Activated naive CD4-positive, alpha-beta T cell treated with anti-CD3 and anti-CD28 coated beads for 36 hours (primary cell): ENCODE measurements at places on chromosomes 11 and 22.
A peak's percentile ranks its signal among the peaks of the same experiment; 100 is the strongest.

- no peak for DNase-seq
- H3K4me1 ChIP-seq, result no peaks in the 10 kb centered on the region
- H3K27ac ChIP-seq, result no peak overlapping the region
- H3K36me3 ChIP-seq, result no peaks in the 10 kb centered on the region
- H3K4me3 ChIP-seq, result no peak overlapping the region
These were observed 330.6 kb downstream of the SHANK2 start for GRCh38 chr11:70921804-70922203.

- H3K27me3 ChIP-seq, result peaks cover 40% of the 10 kb centered on the region
- no peaks in the 10 kb centered on the region for H3K36me3 ChIP-seq
- peaks cover 12% of the 10 kb centered on the region for H3K4me1 ChIP-seq
- DNase-seq, result no peak
- H3K4me3 ChIP-seq, result peak overlapping the region; percentile 64
- H3K27ac ChIP-seq, result no peak overlapping the region
These were observed 716 bp downstream of the AMOTL1 start for GRCh38 chr11:94768602-94769541.

DNA sequence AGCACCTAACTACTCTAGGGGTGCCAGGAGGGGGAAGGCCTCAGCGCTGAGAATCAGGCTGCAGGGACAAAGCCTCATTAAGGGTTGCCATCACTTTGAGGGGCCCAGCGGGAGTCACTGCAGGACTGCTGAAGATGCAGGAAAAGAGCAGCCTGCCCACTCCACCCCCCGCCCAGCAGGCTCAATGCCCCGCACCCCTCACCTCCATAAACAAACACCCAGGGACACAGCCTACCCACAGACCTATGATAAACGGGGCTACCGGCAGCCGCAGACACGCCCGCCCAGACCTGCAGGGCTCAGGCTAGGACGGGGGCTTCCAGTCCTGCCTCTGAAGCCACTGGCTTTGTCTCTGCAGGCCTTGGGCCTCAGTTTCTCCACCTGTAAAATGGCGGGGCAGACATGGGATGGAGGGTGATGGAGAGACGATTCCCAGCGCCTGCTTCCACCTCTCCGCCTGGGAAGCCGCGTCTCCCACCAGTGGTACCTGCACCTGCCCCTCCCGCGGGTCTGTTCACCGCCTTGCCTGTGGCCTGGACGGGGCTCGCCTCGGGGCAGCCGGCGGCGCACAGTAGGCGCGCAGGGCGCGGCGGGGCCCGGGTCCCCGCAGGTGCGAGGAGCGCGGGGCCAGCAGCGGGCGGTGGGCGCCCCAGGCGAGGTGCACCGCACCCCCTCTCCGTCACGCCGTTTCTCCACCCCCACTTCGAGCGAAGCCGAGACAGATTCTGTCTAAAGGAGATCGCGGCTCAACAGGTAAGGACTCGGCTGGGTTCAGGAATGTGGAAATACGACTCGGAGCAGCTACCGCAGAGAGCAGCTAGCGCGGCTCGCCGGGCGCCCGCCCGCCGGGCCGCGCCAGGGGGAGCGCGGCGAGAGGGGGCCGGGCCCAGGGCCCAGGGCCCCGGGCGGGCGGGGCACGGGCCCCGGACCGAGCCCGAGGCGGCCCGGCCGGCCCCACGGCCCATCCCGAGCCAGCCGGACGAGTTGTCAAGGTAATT is 1.5 kb downstream of the WNT7B start:
- H3K4me1 ChIP-seq, result peaks cover 13% of the 10 kb centered on the region
- H3K27ac ChIP-seq, result no peak overlapping the region
- H3K27me3 ChIP-seq, result peaks cover 43% of the 10 kb centered on the region
- no peak overlapping the region for H3K4me3 ChIP-seq
- no peak for DNase-seq

DNA sequence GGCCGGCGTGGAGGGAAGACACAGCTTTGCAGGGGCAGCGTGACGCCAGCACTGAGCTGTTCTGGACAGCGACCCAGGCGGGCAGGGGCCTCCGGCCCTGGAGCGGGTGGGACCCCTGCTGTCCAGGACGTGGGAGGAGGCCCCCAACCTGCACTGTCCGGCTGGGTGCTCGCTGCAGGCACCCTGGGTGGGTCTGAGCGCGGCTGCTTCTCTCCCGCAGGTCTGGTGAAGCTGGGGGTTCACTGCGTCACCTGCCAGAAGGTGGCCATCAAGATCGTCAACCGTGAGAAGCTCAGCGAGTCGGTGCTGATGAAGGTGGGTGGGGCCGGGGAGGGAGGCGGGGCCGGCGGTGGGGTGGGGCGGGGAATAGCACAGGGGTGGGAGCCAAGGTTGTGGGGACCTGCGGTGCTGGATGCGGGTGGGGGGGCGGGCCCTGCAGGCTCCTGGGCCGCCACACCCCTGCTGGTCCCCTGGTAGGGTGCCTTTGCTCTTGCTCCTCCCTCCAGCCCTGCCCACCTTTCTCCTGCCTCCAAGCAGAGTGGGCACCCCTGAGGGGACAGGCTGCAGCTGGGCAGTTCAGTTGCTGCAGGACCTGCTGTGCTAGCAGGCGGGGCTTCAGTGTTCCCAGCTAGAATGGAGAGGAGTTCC is 46.2 kb downstream of the BRSK2 start:
- no peak for DNase-seq
- H3K27ac ChIP-seq, result no peak overlapping the region
- no peaks in the 10 kb centered on the region for H3K27me3 ChIP-seq
- no peak overlapping the region for H3K4me3 ChIP-seq

- peak within 1 kb of the TSS; percentile 85 for H3K4me3 ChIP-seq
- peak; percentile 77 for DNase-seq
- H3K27ac ChIP-seq, result peak within 1 kb of the TSS; percentile 97
- peaks cover 24% of the 10 kb centered on the region for H3K36me3 ChIP-seq
These were observed at the start of gene CD44 for GRCh38 chr11:35138943-35139721. Gene CD44, plus strand, starts transcription at chr11:35139171. Its CDS starts 133 bp downstream, at chr11:35139304.

DNA sequence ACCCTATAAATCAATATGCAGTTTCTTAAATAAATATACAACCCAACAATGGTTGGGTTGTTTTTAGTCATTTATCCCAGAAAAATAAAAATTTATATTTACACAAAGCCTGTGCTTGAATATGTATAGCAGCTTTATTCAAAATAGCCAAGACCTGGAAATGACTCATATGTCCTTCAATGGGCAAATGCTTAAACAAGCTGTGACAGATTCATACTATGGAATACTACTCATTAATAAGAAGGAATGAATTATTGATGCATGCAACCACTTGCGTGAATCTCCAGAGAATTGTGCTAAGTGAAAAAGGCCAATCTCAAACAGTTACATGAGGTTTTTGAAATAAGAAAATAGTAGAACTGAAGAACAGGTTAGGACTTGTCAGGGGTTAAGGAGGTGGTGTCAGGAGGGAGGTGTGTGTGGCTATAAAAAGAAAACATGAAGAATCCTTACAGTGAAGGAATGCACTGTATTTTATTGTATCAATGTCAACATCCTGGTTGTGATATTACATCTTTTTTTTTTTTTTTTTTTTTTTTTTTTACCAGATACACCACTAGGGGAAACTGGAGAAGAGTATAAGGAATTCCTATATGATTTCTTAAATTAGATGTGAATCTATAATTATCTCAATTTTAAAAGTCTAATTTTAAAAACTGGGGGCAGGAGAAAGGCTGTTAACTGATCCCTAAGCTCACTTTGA is 82.4 kb upstream of the CD44 start:
- no peak for DNase-seq
- H3K27ac ChIP-seq, result no peak overlapping the region
- H3K27me3 ChIP-seq, result no peaks in the 10 kb centered on the region
- H3K36me3 ChIP-seq, result peaks cover 23% of the 10 kb centered on the region

DNA sequence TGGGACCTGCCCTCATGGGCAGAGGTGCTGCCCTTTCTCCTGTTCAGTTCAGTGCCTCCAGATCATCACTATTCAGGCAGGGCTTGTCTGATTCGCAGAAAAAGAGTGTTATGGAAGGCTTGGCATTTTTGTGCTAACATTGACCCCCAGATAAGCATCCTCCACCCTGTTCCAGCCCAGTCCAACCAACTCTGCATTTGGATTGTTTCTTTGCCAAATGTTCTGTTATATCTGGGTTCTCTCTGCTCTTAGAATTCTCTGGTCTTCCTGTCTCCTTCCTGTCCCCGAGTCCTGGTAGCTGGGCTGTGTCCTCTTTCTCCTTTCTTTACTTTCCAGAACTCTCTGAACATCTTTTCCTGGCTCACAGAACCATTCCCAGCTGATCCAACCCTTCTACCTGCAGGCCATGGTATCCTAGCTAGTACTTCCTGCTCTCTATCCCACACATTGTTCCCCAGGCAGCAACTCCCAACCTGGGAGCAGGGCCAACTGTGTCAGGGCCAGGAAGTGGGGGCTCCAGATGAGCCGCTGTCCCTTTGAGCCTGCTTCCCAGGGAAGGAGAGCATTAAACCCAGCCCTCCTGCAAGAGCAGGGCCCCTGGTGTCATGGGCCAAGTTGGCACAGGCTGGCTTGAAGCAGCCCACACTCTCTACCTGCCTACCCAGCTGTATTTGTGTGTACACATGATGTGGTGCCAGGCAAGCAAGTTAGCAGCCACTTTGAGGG is 280.7 kb upstream of the CADM1 start:
- DNase-seq, result no peak
- H3K4me3 ChIP-seq, result no peak overlapping the region
- no peaks in the 10 kb centered on the region for H3K4me1 ChIP-seq

- H3K36me3 ChIP-seq, result no peaks in the 10 kb centered on the region
- no peak overlapping the region for H3K4me3 ChIP-seq
- H3K27ac ChIP-seq, result no peak overlapping the region
- no peak for DNase-seq
These were observed 576.3 kb downstream of the BRD1 start for GRCh38 chr22:49251371-49251770.

DNA sequence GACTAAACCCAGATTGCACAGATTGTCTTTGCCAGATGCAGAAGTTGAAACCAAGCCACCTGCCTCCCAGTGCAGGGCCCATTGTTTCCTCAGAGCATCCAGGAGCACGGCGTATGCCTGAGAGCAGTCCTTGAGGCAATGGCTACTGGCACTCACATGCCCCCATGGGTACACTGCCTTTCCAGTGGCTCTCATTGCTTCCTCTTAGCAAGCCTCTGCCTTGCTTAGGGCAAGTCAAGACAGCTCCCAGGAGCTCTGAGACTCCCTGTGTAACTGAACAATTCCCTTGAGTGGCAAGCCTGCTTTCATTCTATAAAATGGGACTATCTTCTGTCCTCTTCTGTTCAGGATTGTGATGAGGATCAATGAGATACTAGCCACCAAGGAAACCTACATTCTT is 4.1 kb downstream of the SYTL2 start:
- H3K27me3 ChIP-seq, result no peaks in the 10 kb centered on the region
- no peak for DNase-seq
- no peak overlapping the region for H3K27ac ChIP-seq
- peaks cover 31% of the 10 kb centered on the region for H3K4me1 ChIP-seq
- no peak overlapping the region for H3K4me3 ChIP-seq
- H3K36me3 ChIP-seq, result no peaks in the 10 kb centered on the region

GRCh38 chr11:88266919-88267318 is 70.6 kb downstream of the CTSC start:
- H3K4me1 ChIP-seq, result no peaks in the 10 kb centered on the region
- H3K27ac ChIP-seq, result no peak overlapping the region
- H3K4me3 ChIP-seq, result no peak overlapping the region

DNA sequence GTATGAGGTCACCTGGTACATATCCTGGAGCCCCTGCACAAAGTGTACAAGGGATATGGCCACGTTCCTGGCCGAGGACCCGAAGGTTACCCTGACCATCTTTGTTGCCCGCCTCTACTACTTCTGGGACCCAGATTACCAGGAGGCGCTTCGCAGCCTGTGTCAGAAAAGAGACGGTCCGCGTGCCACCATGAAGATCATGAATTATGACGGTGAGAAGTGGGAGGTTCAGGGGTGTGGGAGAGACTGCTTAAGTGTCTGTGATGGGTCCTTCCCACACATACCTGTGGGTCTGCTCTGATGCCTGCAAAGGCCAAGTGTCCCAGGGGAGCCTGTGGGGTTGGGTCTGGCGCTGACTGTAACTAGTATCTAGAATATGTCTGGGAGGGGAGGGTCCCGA is 3.9 kb downstream of the APOBEC3G start:
- no peaks in the 10 kb centered on the region for H3K27me3 ChIP-seq
- no peak overlapping the region for H3K27ac ChIP-seq
- H3K4me3 ChIP-seq, result no peak overlapping the region
- peaks cover 29% of the 10 kb centered on the region for H3K4me1 ChIP-seq

DNA sequence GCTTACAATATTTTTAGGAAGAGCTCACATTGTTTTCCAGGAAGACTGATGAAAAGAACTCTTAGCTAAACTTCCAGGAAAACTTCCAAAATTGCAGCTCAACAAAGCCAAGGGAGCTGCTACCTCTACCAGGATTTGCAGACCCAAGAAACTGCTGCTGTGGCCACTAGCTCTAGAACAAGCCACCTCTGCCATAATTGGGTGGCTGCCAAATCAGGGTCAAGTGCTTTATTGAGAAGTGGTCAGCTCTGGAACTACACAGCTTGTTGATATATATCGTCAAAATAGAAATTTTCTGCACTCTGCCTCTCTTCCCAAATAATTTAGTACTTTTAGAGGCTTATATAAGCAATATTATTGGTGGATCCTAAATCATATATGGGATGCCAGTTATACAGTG is 371.8 kb upstream of the CHORDC1 start:
- no peaks in the 10 kb centered on the region for H3K4me1 ChIP-seq
- no peaks in the 10 kb centered on the region for H3K27me3 ChIP-seq
- no peak overlapping the region for H3K27ac ChIP-seq
- no peaks in the 10 kb centered on the region for H3K36me3 ChIP-seq
- no peak for DNase-seq
- no peak overlapping the region for H3K4me3 ChIP-seq

DNA sequence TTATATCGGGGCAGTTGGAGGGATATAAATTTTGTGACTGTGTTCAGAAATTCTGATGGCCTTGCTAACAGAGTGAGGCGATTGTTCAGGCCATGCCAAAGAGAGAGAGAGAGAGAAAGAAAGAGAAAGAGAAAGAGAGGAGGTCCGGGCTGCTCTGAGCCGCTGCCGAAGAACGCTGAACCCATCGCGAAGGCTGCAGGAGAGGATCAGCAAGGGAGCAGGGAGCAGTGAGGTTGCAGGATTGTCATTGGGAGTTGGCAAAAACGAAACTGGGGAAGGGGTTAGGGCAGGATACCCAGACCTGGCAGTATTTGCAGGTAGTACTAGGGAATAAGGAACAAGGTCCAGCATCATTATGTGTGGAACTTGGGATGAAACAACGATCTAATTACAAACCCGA is 537.1 kb downstream of the INSC start:
- no peak overlapping the region for H3K27ac ChIP-seq
- H3K4me3 ChIP-seq, result no peak overlapping the region
- H3K4me1 ChIP-seq, result peaks cover 4% of the 10 kb centered on the region

DNA sequence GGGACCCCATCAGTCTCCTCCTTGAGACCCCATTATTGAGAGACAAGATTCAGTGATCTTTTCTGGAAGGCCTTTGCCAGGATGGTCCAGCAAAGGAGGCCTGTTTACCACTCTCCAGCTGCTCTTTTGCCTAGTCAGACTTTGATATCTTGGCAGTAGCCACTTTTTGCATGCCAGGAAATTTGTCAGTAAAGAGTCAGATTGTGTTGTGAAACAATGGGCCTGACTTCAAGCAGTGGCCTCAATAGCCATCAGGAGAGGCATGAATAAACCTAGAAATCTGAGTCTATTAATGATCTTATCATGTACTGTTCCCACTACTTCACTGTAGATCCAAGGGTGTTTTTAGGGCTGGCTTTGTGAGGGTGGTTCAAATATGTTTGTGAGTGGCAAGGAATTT is 479.4 kb downstream of the JRKL start:
- H3K4me3 ChIP-seq, result no peak overlapping the region
- no peak for DNase-seq
- no peaks in the 10 kb centered on the region for H3K36me3 ChIP-seq
- H3K27ac ChIP-seq, result no peak overlapping the region
- no peaks in the 10 kb centered on the region for H3K4me1 ChIP-seq

GRCh38 chr11:2574553-2575535 is 125.0 kb downstream of the KCNQ1OT1 start:
- H3K4me1 ChIP-seq, result no peaks in the 10 kb centered on the region
- no peak overlapping the region for H3K27ac ChIP-seq
- no peaks in the 10 kb centered on the region for H3K27me3 ChIP-seq

- peak; percentile 42 for DNase-seq
- H3K36me3 ChIP-seq, result no peaks in the 10 kb centered on the region
These were observed 4.5 kb downstream of the FAM83F start for GRCh38 chr22:39999144-39999757.
